GM23338 (cell line): ENCODE measurements at places on chromosomes 11 and 22.

DNA sequence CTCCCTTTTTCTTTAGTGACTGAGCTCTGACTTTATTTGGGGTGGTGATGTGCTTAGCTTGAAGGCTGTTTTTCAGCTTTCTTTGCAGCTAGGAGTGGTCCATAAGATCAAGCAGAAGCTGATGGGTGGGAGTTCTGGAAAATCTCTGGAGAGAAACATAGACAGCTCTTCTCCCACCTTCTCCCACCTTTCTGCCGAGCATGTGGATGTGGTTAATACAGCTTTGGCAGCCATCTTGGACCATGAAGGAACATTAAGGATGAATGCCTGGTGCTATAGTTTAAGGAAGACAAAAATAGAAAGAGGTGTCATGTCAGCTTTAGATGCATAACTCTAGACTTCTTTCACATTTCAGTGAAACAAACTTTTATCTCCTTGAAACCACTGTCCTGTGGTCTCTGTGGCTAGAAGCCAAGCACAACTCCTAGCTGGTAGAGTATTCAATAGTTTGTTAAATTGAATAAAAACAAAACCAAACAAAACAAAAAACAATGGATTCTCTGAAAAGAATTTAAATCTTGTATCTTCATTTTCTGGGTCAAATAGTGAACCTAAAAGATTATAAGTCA lies 203.6 kb upstream of the SESN3 start:
- DNase-seq: no peak

GRCh38 chr11:118659314-118659952 lies 20.0 kb downstream of the TREH start:
- peak; percentile 98 for DNase-seq

GRCh38 chr11:15901790-15902189 lies 454.6 kb downstream of the SOX6 start:
- DNase-seq: no peak

GRCh38 chr11:12282676-12283075 lies 94.7 kb upstream of the PARVA start:
- DNase-seq: no peak

- DNase-seq: no peak
These were observed 67.8 kb downstream of the ST14 start for GRCh38 chr11:130227373-130227772.

DNA sequence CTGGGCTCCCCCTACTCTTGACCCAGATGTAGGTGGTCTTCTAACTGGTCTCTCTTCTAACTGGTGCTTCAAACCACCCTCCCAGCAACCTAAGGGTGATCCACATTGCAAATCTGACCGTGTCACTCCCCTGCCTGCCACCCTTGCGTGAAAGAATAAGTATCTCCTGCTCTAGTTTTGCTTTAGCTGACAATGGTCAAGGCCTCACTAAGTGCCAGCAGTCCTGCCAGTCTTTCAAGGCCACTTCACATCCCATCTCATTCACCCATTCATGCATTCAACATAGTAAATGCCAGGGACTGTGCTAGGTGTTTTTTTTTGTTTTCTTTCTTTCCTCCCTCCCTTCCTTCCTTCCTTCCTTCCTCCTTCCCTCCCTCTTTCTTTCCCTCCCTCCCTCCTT lies 2.3 kb upstream of the KCTD17 start:
- no peak for DNase-seq

DNA sequence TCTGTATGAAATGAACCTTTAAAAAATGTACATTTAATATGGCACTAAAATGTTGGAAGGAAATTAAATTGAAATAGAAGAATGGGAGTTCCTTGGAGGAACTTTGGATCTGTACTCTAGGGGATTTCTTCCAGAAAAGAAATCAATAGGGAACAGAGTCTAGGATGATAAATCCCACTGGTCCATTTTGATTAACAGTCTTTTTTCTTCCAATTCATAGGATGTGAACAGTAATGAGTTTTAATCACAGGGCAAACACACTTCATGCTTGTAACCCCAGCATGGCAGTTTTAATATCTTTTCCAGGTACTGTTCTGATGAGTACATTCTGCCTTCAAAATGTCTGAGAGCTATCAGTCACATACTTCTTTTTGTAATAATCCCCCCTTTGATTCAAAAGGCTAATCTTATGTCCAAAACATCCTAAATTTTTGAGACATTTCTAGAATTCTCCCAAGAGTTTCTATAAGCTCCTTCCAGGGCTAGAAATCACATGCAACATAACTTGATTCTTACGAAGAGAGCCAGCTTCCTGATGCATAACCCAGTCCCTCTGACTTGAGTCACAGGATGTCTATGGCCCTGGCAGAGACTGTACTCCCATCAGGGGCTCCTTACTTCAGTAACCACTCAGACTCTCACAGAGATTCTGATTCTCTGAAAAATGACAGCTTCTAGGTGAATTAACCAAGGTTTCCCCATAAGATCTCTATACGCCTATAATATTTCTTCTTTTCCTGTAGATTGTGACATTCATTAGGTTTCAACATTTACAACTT lies 112.9 kb downstream of the SLC36A4 start:
- no peak for DNase-seq

DNA sequence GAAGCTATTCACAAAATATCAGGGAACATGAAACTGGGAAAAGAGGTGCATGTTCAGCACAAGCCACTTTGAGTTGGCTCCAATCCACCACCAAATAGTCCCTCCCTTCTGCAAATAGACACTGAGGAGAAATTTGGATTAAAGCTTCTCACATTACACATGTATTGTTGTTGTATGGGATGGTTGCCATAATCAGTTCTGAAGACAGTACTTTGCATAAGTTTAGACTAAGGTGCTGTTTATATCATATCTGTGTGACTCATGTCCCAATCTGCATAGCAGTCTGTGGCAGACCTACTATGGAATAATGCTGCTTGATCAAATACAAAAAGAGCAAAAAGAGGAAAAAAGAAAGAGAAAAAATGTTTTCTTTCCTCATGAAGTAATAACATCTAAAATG lies 376.7 kb upstream of the DDI1 start:
- DNase-seq: no peak

- no peak for DNase-seq
These were observed 58.3 kb downstream of the PRR5L start for GRCh38 chr11:36354221-36355003.

DNA sequence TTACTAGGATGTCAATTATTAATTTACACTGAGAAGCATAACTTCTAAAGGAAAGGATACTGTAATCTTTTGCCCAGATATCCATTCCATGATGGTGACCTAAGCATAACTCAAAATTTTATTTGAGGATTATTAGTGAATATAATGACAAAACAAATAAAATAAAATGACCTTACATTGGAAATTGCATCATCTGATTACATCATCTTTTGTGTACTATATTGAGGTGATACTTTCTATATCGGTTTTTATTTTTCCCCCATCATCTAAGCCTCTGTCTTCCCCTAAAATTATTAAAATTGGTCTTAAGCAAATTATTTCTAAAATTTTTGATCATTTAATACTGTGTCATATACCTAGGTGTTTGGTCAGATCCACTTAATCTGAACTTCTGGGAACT lies 150.1 kb upstream of the CTSC start:
- no peak for DNase-seq

- no peak for DNase-seq
These were observed 29.4 kb downstream of the PPP2R1B start for GRCh38 chr11:111736621-111737443.

DNA sequence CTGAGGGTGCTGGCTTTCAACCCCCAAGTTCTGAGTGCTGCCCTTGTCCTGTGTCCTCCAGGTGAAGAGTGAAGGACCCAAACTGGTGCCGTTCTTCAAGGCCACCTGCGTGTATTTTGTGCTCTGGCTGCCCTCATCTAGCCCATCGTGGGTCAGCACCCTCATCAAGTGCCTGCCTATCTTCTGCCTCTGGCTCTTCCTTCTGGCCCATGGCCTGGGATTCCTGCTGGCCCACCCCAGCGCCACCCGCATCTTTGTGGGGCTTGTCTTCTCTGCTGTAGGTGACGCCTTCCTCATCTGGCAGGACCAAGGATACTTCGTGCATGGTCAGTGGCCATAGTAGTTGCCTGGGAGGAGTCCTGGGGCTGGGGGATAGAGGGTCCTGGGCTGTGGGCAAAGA lies 2.3 kb downstream of the TMEM86A start:
- no peak for DNase-seq

GRCh38 chr11:86896441-86896841 lies 58.8 kb downstream of the FZD4 start:
- no peak for DNase-seq

DNA sequence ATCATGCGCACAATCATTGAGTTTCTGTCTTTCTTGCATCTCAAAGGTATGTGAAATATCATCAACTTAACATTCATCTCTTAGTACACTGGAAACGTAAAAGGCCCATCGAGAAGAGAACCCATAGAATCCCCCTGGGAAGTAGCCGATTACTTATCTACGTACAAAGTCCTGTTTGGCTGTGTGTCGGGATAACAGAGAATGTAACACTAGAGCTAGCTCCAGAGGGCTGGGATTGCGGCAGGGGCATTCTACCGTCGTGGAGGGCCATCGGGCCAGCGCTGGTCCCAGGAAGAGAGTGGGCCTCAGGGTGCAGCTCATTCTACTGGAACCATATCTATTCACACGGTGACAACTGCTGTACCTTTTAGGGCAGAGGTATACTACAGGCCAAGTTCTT lies 4.5 kb downstream of the GAL start:
- DNase-seq: no peak

DNA sequence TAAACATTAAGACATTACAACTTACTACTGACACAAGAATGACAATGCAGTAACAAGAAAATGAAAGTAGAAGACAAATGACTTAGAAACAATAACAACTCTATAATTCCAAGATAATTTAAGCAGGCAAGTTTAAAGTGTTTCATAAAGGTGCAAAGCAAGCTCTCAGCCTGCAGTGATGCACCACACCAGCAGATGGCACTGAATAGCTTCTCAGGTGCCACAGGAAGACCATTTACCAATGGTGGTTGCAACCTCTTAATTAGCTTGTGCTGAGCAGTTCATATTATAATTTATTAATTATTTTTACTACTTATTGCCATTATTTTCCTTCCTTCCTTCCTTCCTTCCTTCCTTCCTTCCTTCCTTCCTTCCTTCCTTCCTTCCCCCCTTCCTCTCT lies 60.6 kb downstream of the NXPE2 start:
- DNase-seq: peak; percentile 75

DNA sequence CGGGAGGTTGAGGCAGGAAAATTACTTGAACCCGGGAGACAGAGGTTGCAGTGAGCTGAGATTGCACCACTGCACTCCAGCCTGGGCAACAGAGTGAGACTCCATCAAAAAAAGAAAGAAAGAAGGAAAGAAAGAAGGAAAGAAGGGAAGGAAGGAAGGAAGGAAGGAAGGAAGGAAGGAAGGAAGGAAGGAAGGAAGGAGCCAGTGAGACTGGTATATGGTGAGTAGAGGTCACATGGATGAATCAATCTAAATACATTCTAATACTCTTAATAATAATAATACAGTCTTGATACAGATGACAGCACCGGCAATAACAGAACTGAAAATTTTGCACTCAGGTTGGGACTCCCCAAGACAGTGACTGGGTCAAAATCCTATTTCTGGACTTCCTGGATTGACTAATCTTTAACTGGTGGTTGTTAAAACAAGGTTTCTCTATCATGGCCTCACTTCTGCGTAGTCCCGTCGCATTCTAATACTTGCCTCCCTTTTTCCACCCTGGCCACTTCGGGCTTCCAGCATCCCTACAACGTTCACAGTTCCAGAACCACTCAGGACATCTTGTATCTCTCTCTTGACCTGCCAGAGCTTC lies 53.5 kb upstream of the EIF3M start:
- no peak for DNase-seq

DNA sequence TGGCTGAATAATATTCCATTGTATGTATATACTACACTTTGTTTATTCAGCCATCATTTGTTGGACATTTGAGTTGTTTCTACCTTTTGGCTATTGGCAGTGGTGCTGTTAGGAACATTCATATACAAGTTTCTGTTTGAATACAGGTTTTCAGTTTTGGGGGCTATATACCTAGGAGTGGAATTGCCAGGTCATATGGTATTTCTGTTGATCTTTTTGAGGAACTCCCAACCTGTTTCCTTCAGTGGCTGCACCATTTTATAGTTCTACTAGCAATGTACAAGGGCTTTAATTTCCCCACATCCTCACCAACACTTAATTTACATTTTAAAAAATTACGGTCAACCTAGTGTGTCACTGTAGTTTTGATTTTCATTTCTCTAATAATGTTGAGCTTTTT lies 54.6 kb downstream of the HSD17B12 start:
- DNase-seq: no peak

GRCh38 chr22:32600147-32600546 lies 125.5 kb downstream of the FBXO7 start:
- DNase-seq: peak; percentile 42

DNA sequence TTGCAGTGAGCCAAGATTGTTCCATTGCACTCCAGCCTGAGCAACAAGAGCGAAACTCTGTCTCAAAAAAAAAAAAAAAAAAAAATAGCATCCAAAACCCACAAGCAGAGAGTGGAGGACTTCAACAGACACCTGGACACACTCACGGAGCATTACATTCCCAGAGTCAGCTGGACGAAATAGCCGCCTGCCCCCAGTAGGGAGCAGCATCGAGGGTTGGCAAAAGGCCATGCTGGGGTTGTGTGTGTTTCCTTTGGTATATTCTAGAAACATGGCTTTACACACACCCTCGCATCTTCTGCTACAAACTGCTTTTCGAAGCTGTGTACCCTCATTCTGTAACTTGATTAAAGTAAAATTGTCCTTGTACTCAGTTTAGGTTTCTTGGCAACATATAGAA lies 5.3 kb downstream of the ADA2 start:
- peak; percentile 79 for DNase-seq

DNA sequence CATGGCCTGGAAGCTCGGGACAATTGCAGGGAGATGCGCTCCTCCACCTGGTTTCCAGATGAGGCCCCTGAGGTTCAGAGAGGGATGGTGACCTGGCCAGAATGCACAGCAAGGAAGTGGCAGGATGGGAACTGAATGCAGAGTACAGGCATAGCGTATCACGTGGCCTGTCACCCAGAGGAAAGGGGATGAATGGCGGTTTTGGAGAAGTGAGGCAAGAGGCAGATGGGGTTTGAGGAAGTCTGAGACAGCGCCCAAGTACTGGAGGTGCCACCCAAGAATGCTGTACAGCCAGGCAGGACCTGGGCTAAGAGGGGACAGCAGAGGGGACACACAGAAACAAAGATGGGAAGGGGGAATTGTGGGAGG lies 4.9 kb downstream of the RAB3IL1 start:
- no peak for DNase-seq

DNA sequence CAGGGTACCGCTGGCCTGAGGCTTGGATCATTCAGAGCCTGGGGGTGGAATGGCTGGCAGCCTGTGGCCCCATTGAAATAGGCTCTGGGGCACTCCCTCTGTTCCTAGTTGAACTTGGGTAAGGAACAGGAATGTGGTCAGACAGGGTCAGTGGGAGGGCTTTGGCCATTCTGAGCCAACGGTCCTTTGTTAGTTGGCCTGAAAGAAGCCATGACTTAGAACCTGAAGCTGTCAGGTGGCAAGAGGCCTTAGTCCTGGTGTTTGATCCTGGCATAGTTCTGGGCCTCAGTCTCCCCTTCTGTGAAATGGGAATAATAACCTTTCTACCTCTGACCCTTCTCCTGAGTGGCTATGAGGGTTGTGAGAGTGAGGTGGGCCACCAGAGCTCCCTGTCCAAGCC lies 8.3 kb downstream of the PGAP2 start:
- DNase-seq: no peak

- no peak for DNase-seq
These were observed 38.8 kb downstream of the OSBPL5 start for GRCh38 chr11:3126207-3126865.

- DNase-seq: no peak
These were observed 170.7 kb downstream of the CHST1 start for GRCh38 chr11:45494738-45495137.

- DNase-seq: no peak
These were observed 11.5 kb upstream of the GRK2 start for GRCh38 chr11:67254798-67255197.
